ENCODE measurements at places on chromosomes 1 and 21. TPM values are rescaled to one million over a fixed set of nuclear protein-coding genes. Genes with fewer than 3 reads are reported as not detected.

- H3K27me3 ChIP-seq = no peaks in the 10 kb centered on the region
- H3K27ac ChIP-seq = no peak overlapping the region
- no peaks in the 10 kb centered on the region for H3K4me1 ChIP-seq
- H3K36me3 ChIP-seq = no peaks in the 10 kb centered on the region
These were observed 49.6 kb downstream of the CD58 start for GRCh38 chr1:116521186-116521585.

GRCh38 chr1:25520446-25521061 is 22.9 kb upstream of the LDLRAP1 start:
- no peak for DNase-seq
- no peaks in the 10 kb centered on the region for H3K27me3 ChIP-seq
- no peak overlapping the region for H3K27ac ChIP-seq
- no peaks in the 10 kb centered on the region for H3K36me3 ChIP-seq
- H3K4me1 ChIP-seq = peaks cover 5% of the 10 kb centered on the region
- no peak overlapping the region for H3K4me3 ChIP-seq

DNA sequence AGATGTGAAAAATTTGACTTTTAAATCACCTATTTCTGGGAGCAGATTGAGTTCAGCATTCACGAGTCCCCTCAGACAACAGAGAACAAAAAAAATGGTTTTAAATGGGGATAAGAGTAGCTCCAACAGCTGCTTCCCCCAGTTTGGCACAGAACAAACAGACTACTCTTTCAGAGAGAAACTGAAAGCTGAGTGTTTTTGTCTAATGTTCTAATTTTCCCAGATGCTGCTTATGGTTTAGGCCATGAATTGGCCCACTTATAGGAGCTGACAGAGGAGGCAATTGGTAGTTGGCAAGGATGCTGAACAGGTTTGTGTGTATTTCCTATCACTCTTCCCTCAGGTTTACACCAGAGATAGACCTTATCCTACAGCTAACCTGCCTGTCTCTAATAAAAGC is 1637.4 kb upstream of the PRMT6 start:
- H3K4me3 ChIP-seq = no peak overlapping the region
- H3K27me3 ChIP-seq = no peaks in the 10 kb centered on the region
- DNase-seq = no peak
- H3K36me3 ChIP-seq = no peaks in the 10 kb centered on the region
- no peak overlapping the region for H3K27ac ChIP-seq
- no peaks in the 10 kb centered on the region for H3K4me1 ChIP-seq

GRCh38 chr21:14602382-14602958 is 56.4 kb upstream of the SAMSN1 start:
- no peak overlapping the region for H3K27ac ChIP-seq
- H3K4me1 ChIP-seq = no peaks in the 10 kb centered on the region
- no peak for DNase-seq
- H3K27me3 ChIP-seq = no peaks in the 10 kb centered on the region

GRCh38 chr1:107963601-107964335 is 1.2 kb downstream of the VAV3 start:
- no peak for DNase-seq
- peaks cover 11% of the 10 kb centered on the region for H3K4me1 ChIP-seq
- H3K36me3 ChIP-seq = no peaks in the 10 kb centered on the region
- peak overlapping the region; percentile 81 for H3K4me3 ChIP-seq

DNA sequence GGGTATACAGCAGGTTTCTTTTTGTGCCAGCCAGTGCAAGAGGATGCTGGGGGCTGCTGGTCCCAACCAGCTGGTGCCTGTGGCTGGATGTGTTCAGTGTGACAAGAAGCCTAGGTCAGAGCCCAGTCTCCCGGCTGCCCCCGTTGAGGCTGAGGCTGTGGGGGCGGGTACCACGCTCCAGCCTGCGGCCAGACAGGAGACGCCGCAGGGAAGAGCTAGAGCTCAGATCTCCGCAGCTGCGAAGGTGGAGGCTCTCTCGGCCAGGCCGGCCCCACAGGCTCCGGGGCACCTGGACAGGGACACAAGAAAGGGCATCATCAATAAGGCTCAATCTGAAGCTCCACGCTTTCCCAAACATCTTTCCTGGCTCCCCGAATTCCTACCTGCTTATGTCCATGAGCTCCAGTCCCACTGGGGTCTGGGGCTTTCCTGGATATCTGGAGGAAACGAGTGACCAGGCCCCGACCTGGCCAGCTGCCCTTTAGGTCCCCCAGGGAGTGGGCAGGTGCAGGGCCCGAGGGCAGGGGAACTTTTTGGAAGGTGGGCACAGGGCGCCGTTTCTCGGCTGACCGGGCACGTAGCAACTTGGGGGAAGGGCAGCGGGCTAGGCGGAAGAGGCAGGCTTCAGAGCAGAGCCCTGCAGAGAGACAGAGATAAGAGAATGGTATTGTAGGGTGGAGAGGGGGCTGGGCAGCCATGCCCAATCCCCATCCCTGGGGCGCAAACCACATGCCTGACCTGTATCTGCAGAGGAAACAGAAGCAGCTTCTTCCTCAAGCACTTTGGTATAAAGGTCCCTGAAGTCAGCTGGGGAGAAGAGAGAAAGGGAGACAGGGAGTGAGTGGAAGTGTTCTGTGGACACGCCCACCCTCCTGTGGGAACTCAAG is 7.4 kb downstream of the ENTREP3 start:
- peaks cover 18% of the 10 kb centered on the region for H3K4me1 ChIP-seq
- H3K27me3 ChIP-seq = no peaks in the 10 kb centered on the region
- H3K27ac ChIP-seq = no peak overlapping the region
- no peak for DNase-seq
- no peak overlapping the region for H3K4me3 ChIP-seq
- H3K36me3 ChIP-seq = peaks cover 7% of the 10 kb centered on the region

GRCh38 chr1:91754348-91754747 is 131.6 kb downstream of the TGFBR3 start:
- no peak for DNase-seq
- no peak overlapping the region for H3K4me3 ChIP-seq
- H3K4me1 ChIP-seq = no peaks in the 10 kb centered on the region
- no peak overlapping the region for H3K27ac ChIP-seq
- no peaks in the 10 kb centered on the region for H3K36me3 ChIP-seq

The RGS18 gene
- total RNA-seq = not detected

The LEPROT gene
- 54.5 TPM for total RNA-seq

The CDC7 gene
- total RNA-seq = 26.9 TPM

Data from progenitor cell of endocrine pancreas (in vitro differentiated cells).